Testis (tissue), 5 donors: ENCODE measurements at places on chromosomes 2 and 18.

GRCh38 chr2:17591846-17592245 is 51.4 kb downstream of the VSNL1 start:
- DNase-seq, result no peak

- no peak for DNase-seq
These were observed 173.1 kb upstream of the RAB6C start for GRCh38 chr2:129806317-129806716.

- no peak for DNase-seq
These were observed 11.1 kb upstream of the MSGN1 start for GRCh38 chr2:17805166-17805565.

DNA sequence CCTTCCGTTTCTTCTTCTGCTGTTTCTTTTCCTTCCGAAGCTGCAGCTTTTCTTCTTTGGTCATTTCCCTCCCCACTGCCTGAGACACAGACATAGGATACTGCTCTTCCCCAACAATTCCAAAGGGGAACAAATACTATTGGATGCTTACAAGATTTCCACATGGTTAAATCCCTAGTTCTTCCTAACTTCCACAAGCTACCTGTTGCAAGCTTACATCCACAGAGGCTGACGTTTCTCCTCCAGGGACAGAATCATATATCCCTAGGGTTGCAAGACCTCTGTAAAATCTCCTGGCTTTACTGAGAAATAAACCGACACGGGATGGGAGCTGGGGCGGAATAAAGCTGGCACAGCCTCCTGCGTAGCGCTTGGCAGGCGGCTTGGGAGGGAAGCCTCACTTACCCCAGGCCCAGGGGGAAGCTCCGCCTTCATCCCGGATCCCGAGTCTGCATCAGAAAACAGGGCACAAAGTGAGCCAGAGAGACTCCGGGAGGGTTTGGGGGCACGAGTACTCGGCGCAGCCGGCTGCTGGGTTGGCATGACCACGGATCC is 590 bp downstream of the EIF2B4 start:
- no peak for DNase-seq

GRCh38 chr2:26542194-26542455 is 64.2 kb upstream of the OTOF start:
- no peak for DNase-seq

DNA sequence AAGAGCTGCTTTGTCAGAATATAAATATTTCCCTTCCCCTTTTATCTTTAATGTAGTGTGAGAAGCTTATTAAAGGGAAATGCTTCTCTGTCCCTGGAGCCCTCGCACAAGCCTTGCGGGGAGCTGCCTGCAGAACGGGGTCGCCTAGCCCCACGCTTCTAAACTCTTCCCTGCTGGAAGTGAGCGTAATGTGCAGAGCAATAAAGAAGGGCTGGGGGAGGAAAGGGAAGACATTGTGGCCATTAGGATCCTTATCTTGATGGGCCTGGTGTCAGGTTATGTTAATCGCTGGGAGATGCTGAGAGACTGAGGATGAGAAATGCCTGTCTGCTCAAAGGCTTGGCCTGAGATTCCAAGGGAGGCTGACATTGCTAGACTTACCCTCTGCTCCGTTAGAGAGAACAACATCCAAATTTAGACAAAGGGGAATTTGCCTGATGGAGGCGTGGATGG is 18.9 kb upstream of the FZD7 start:
- DNase-seq, result no peak

DNA sequence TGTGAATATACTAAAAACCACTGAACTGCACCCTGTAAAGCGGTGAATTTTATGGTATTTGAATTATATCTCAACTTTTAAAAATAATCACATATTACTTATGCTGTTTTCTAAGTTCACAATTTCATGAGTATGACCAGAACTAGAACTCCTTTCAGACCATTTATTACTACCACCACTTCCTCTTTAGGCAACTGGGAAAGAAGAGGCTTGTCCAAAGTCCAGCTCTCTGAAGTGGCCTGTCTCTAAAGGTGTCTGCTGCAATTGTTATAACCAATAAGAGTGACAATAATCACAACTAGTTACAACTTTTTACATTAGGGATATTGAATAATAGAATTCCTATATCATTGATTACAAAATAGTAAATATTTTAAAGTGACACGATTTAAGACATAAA is 267.9 kb upstream of the PIK3C3 start:
- DNase-seq, result no peak

DNA sequence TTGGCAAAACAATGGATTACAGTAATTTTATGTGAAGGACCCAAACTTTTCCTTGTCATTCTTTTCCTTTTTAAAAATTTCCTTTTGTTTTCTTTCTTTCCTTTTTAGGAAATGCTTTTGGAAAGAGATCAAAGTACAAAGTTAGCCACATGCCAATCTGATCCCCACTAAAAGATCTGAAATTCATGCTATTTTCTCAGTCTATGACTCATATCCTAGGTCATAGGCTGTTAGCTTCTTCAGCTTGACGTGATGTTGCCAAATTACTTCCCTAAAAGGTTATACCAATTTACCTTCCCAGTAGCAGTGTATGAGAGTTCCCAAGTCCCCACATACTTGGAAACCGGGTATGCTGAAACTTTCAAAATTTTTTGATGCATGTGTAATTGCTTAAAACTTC is 355.3 kb downstream of the INSIG2 start:
- DNase-seq, result no peak

- peak; percentile 8 for DNase-seq
These were observed 191.7 kb downstream of the NDUFA10 start for GRCh38 chr2:239833269-239834109.

GRCh38 chr2:32289165-32289999 is 11.7 kb downstream of the YIPF4 start:
- DNase-seq, result no peak

DNA sequence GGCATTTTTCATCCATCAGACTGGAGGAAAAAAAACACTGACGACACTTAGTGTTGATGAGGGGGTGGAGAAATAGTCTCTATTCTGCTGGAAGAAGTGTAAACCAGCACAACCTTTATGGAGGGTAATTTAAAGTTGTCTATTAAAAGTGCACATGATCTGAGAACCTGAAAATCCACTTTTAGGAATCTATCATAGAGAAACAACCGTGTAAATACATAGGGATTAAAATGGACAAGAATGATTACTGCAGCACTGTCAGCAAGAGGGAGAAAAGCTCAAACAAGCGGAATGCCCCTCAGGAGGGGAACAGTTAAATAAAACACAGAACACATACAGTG is 79.6 kb upstream of the MGAT4A start:
- no peak for DNase-seq

GRCh38 chr2:5617358-5617757 is 74.8 kb upstream of the SOX11 start:
- no peak for DNase-seq

- no peak for DNase-seq
These were observed 36.7 kb downstream of the NCK2 start for GRCh38 chr2:105781274-105781978.
